ENCODE measurements at places on chromosomes 6 and 20.

DNA sequence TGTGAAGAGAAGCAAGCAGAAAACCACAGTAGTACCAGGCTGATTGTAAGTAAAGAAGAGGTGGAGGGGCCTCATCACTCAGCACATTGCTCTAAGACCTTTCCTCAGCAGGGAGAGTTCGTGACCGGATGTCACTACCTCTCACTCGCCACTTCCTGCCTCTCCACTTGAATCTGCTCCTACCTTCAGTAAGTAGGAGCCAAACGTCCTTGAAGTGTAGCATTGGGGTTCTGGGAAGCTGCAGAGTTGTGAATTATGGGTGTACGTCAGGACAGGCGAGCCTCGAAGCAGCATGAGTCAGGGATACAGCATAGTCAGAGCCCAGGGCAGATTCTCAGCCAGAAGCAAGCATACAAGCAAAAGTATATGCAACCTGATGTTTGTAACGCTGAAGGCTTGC lies 224.9 kb downstream of the PHACTR1 start:
- DNase-seq, result no peak

DNA sequence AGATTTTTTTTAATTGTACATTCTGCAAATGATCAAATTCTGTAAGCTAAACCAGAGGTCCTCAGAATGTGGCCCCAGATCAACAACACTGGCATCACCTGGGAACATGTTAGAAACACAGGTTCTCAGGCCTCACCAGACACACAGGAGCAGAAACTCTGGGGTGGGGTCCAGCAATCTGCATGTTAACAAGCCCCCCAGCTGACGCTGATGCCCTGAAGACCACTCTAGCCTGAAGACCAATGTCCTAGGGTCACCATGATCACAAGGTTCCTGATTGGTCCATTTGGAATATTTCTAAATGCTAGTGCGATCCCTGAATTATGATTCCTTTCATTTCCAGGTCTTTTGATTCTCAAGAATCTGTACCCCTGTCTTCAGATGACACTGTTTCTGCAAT lies 2.4 kb upstream of the LY86 start:
- DNase-seq, result no peak

GRCh38 chr6:160163912-160164311 lies 42.3 kb downstream of the SLC22A1 start:
- no peak for DNase-seq

- DNase-seq, result no peak
These were observed 46.0 kb upstream of the PDE10A start for GRCh38 chr6:165708985-165709576.

DNA sequence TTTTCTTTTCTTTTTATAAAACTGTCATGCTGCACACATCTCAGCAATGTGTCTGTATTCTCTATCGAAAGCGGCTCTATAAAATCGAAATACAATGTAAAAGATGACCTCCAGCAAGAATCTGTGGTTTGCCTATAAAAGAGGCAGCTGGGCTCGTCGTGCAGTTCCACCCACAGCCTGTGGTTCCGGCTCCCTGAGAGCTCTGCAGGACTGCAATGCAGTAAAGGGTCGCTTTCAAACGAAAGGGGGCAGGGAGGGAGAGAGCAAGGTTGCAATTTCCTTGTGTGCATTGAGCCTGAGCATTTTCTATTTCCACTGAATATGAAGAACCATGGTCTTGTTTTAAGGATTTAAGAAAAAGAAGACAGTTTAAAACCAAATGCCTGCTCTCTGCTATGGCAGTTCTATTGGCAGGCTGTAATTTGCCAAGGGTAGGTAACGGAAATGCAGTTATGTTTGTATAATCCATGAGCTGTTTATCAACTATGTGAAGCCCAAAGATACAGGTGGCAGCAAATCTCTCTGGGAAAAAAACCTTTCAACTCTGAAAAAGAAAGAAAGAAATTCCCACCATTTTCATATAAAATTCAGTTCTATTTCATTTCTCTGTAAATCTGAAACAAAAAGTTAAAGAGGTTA lies 236.5 kb downstream of the HACE1 start:
- no peak for DNase-seq

- DNase-seq, result no peak
These were observed 168.4 kb downstream of the GJA10 start for GRCh38 chr6:90062667-90063066.

DNA sequence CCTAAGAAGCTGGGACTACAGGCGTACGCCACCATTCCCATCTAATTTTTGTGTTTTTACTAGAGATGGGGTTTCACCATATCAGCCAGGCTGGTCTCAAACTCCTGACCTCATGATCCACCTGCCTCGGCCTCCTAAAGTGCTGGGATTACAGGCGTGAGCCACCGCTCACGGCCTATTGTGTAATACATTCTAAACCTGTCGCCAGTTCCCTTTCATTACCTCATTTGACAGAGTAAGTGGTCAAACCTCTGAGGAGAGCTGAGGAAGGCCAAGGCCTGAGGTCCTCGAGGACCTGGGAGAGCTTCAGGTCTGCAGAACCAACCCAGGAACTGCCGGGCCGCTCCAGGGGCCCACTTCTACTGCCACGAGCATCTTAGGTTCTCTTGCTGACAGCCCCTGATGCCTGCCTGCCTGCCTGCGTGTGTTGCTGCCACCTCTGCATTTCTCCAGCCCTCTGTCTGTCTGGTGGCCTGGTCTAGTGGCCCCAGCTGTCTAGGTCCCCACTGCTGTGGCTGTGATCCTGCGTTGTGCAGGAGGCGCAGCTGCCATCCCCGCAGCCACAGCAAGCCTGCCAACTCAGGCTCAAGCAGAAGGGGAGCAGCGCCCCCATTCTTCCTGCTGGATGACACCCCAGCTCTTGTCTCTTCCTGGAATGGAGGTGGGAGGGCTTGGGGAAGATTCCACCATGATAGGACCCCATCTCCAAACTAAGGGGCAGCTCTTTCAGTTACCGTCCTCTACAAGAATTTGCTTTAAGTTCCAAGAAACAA lies 45.3 kb downstream of the PRR18 start:
- DNase-seq, result no peak

- DNase-seq, result no peak
These were observed 174.7 kb downstream of the BMP7 start for GRCh38 chr20:57091748-57092111.

- no peak for DNase-seq
These were observed 8.2 kb upstream of the SNX9 start for GRCh38 chr6:157814883-157815282.

DNA sequence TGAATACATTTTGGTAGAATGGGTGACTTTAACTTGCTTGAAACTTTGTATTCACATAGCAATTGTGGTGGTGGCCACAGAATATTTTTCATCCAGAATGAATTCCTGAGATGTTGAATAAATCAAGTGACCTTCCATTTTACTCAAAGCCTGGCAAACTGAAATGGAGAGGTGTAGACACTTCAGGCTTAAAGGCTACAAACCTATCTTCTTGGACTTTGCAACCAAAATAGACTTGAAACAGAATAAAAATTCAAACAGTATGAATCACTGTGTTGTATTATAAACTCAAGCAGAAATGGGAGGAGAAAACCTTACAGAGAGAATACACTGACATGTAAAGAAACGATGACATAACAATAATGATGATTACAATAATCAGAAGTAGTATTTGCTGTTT lies 371.6 kb downstream of the BCKDHB start:
- DNase-seq, result no peak

DNA sequence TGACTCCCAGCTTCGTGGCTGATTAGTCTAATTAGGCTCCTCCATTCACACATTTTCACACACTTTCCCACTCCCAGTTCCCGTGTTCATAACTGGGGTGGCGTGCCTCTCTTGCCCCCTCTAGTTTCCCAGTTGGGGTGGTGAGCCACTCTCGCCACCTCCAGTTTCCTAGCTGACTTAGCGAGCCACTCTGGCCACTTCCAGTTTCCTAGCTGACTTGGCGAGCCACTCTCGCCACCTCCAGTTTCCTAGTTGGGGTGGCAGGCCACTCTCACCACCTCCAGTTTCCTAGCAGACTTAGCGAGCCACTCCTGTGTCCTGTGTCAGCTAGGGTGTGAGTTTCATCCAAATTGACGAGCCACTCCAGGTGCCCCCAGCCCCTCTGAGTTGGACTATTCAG lies 7.4 kb upstream of the GMPR start:
- no peak for DNase-seq

GRCh38 chr6:7546896-7547295 lies 5.4 kb downstream of the DSP start:
- no peak for DNase-seq

DNA sequence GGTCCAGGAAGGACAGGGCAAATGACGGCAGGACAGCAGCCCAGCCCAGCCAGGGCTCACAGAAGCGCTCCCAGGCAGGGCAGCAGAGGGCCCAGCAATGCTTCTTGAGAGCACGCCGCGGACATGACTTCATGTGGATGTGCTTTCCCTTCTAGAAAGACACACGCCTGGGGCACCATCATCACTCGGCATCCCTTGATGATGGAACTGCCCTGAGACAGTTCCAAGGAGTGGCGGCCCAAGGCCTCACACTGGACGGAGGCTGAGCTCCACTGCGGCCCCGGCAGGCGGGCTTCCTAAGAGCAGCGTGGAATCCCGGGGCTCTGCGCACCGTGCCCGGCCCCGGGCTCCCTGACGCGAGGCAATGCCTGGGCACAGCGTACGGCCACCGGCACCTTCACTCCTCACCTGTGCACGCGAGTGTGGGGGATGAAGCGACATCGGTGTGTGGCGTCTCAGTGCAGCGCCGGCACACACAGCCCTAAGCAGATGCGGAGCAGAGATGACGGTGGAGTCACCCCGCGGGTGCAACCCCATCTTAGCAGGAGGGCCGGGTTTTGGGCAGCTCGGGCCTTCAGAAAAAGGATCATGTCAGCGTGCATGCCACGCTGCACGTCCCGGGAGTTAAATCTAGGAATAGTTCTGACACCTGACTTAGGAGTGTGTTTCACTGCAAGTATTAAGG lies 86.6 kb downstream of the THBS2 start:
- DNase-seq, result no peak

- DNase-seq, result no peak
These were observed 122.7 kb upstream of the RIPOR2 start for GRCh38 chr6:25058441-25058840.

- no peak for DNase-seq
These were observed 261.9 kb downstream of the CDH4 start for GRCh38 chr20:61514018-61514365.

DNA sequence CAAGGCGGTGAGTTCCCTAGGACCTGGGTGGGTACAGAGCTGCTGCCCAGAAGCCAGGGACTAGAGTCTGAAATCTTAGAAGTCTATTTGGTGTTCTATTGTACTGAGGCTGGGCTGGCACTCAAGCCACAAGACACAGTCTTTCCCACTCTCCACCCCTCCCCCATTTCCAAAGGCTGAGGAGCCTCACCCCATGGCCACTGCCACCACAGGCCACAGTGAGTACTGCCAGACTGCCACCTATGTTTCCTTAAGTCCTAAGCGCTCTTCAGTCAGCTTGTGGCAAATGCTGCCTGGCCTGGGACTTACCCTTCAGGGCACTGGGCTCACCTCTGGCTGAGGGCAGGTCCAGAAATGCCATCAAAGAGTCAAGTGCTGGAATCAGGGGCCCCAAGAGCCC lies 469.3 kb downstream of the HAO1 start:
- no peak for DNase-seq

DNA sequence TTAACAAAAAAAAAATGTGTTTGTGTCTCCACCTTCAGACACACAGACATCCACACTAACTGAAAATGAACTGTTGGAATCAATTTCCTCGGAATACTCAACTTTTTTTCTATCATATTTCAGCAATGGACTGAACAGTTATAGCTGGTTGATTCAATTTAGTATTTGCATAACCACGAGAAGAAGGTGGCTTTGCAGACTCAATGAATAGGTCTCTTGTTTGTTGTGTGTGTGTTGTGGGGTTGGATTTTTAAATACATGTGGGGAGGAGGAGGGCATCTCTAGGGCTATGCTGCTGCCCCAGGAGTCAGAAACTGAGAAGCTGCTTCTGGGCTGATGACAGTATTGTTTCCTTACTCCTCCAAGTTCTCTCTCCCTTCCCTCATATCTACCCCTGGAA lies 28.7 kb downstream of the TFAP2A start:
- no peak for DNase-seq

DNA sequence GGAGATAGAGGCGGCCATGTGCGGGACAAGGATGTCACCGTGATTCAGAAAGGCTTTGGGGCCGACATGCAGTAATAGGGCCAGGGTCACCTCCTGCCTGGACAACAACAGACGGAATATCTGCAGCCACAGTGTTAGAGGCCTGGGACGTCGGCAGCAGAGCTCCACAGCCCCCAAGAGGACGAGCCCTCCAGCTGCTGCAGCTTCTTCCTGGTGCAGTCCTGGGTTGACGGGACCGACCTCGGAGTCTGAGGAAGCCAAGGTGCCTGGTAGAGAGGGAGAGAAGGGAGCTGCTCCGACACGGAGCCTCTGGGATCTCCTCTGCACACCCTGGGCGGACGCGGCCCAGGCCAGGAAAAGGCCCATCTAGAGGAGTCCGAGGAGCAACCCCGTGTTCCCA lies 23.2 kb upstream of the CHRNA4 start:
- DNase-seq, result no peak

DNA sequence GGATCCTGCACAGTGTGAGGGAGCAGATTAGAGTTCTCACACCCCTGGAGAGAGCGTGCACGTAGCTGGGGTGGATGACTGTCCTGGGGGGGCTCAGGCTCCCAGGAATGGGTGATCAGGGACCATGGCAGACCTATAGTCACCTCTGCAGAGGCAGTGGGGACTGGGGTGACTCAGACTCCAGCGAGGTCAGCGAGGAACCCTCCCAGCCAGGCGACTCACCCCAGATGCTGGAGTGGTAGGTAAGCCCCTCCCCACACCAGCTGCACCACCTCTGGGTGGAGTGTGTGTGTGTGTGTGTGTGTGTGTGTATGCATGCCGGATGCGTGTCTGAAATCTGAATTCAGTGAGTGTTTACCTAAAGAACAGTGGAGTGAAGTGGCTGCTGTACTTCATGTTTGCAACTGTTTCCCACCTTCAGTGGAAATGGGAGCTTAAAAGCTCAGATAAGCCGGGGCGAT lies 17.4 kb upstream of the GTSF1L start:
- DNase-seq, result no peak

DNA sequence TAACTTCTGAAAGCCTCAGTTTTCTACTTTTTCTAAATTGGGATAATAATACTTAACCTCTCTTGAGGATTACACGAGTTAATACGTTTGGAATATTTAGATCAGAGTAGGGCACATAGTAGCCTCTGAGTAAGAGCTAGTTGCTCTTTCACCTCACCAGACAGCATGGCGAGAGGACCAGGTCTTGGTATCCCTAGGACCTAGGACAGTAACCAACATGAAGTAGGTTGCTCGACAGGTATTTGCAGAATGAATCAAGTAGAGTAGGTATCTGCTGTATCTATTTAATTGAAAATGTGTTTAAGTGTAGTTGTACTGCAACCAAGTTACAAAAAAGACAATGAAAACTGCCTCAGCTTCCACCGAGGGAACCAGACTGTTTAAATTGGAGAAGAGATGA lies 1.4 kb downstream of the CDC5L start:
- no peak for DNase-seq

GRCh38 chr6:102902471-102902870 lies 1509.0 kb downstream of the GRIK2 start:
- no peak for DNase-seq

DNA sequence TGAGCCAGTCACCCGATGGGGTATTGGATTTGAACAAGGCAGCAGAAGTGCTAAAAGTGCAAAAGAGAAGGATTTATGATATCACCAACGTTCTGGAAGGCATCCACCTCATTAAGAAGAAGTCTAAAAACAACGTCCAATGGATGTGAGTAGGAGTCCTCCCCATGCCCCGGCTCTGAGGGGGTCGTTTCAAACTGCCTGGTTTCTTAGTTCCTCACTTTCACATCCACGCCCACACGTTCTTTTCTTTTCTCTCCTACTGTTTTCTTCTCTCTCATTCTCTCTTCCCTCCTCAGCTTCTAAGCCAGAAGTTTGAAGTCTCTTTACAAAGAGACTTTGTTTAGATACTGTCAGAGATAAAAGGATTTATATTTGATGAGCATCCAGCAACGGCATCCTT lies 53.0 kb upstream of the CDKAL1 start:
- DNase-seq, result no peak

Measured in caudate nucleus (tissue), 63 donors.